NCI-H1417 (cell line): ENCODE measurements at places on chromosomes 4 and X.
A peak's percentile ranks its signal among the peaks of the same experiment; 100 is the strongest.

GRCh38 chrX:118355225-118355920 is 9.5 kb downstream of the WDR44 start:
- DNase-seq, result no peak

GRCh38 chrX:15418041-15418706 is 34.0 kb upstream of the VEGFD start:
- no peak for DNase-seq

DNA sequence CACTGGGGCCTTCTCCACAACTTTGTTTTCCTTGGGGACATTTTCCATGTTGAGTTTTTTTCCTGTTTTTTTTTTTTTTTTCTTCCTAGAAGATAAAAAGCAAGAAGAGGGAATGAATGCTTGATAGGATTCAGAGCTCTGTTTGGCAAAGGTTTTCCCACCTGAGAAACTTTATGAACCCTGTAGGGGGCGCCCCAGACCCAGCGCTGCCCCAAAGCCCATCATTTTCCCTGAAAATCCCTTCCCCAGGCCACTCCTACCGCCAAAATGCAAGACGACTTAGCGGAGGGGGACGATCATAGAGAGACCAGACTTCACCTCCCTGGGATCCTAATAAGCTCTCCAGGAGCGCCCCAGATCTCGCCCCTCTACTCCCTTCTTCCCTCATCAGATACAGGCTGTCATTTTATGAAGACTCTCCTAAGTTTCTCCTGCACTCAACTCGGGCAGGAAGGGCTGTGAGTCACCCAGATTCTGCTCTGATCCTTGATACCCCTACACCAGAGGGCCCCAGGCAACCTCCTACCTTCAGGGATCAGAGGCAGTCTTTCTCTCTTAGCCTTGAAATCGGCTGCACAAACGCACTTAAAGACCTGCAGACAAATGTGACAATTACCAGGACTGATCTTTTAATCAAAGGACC is 1.4 kb downstream of the BEX5 start:
- peak; percentile 46 for DNase-seq

GRCh38 chrX:135395064-135395463 is 26.7 kb upstream of the SMIM10L2A start:
- DNase-seq, result no peak

DNA sequence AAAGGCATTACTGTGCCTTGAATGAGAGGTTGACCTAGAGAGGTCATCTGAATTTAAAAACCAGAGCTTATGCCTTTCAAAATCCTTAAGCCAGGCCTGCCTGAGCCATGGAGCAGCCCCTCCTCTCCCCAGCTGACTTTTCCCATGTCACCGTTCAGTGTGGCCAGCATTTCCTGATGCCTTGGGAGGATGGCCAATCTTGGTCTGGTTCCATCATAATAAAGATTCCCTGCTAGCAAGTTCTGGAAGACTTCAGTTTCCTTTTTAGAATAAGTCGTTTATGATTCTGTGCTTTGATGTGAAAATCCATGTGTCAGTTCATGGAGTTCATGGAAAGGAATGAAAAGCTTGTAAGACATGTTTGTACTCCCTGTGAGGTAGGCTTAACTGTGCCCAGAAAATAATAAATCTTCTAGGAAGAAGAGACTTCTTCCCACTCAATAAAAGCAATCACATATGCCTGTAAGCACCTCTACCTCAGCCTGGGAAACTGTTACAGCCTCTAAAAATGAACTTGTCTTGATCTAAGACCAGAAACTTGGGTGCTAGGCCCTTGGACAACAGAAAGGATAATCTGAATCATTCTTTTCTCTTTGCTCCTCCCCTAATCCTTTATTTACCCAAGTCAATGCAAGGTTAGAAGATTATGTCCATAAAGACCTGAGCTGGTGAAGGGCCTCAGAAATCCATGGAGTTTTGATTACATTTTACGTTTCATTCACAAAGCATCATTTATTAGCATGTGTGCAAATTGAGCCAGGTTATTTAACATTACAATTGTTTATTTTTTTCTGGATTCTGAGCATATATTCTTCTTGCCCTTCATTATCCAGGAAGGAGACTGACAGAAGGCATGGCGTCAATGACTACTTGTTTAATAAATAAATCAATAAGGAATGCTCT is 84.0 kb upstream of the TBC1D9 start:
- DNase-seq, result no peak

DNA sequence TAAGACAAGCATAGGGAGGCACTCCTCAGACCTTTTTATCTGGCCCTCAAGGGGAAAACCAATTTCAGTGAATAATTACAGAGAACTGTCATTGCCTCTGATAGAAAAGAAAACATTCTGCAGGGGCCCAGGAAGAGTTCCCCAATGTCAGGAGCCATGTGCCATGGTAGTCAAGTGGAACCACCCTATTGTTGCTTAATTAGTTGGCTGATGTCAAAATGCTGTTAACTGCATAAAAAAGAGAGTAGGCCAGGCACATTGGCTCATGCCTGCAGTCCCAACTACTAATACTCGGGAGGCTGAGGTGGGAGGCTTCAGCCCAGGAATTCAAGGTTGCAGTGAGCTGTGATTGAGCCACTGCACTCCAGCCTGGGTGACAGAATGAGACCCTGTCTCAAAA is 28.6 kb upstream of the OGT start:
- no peak for DNase-seq

DNA sequence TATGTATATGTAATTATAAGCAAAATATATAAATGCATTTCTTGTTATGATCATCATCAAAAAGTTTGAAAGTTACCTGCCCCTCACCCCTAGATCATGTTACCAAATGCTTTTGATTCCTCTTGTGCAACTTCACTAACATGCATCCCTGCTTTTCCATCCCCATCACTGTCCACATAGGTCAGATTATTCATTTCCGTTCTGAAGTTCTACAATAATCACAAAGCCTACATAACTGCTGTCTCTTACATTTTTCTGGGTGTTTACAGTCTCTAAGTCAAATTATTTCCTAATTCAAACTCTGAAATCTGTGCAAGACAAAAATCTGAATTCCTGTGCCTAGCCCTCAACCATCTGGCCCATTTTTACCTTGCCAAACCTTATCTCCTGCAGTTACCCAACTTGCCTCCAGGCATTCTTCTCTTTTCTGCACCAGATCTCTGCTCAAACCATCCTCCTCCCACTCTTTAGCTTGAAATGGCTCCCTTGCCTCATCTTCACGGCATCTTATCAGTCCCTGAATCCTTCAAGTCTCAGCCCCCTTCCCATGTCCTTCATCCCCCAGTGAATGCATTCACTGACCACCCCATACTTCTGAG is 42.4 kb upstream of the SLC39A8 start:
- DNase-seq, result no peak

- peak; percentile 66 for DNase-seq
These were observed 672 bp downstream of the LONRF3 start for GRCh38 chrX:118974908-118975671.

DNA sequence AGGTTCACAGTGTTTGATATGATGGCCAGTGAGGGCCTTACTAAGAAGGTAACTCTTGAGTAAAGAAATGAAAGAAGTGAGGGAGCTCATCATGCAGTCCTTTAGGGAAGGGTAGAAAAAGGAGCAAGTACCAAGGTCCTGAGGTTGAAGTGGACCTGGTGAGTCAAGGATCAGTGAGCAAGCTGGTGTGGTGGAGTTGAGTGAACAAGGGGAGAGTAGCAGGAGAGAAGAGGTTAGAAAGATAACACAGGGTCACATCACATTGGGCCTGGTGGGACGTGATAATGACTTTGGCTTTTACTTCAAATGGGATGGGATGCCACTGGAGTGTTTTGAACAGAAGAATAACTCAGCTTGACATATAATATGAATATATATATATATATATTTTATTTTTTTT is 44.7 kb downstream of the OSTC start:
- DNase-seq, result no peak

DNA sequence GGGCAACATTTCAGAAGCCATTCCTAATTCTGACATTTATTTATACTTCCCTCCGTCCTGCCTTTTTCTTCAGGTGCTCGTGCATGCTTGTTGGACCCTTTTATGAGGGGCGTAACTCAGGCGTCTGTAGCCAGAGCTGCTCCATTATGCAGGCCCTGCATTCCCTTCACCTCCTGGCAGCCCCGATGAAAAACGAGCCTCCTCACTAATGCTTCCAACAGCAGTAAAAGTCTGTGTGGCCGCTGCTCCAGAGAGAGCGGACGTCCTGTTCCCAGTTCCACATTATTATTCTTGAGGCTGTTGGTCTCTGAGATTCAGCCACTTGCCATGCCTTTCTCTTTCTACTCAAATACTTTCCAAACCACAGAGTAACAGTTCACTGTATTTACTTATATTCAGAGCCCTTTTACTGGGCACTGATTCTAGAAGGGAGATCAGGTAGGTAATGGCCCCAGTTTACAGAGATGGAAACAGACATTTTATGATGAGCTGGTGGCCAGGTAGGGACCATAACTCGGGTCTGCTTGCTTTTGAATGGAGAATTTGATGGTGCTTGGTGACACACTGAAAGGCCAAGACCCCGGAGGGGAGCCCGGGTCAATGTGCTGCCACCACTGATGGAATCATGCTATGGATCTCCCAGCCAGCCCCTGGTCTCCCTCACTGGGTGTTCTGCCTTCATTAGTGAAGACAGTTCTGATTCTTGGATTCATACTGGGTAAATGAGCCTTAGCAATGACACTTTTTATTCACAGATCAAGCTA is 101.0 kb downstream of the GATB start:
- no peak for DNase-seq

GRCh38 chr4:42672359-42673081 is 15.6 kb upstream of the ATP8A1 start:
- DNase-seq, result no peak

DNA sequence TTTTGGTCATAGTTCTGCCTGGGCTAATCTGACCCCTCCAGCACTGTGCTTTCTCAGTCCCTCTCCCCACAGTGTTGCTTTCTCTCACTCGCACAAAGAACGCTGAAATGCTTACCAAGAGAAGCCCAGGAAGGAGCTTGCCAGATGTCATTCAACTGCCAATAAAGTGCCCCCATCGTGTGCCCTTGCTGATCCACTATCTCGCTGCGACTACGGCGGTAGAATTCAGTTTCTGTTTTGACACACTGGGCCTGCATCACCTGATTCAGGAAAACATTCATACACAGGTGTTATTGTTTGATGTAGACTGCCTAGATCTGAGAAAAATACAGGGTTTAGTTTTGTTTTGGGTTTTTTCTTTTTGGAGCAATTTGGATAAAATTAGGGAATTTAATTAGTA is 121.2 kb downstream of the MANBA start:
- no peak for DNase-seq

GRCh38 chr4:153970169-153970568 is 181.3 kb upstream of the SFRP2 start:
- DNase-seq, result no peak

DNA sequence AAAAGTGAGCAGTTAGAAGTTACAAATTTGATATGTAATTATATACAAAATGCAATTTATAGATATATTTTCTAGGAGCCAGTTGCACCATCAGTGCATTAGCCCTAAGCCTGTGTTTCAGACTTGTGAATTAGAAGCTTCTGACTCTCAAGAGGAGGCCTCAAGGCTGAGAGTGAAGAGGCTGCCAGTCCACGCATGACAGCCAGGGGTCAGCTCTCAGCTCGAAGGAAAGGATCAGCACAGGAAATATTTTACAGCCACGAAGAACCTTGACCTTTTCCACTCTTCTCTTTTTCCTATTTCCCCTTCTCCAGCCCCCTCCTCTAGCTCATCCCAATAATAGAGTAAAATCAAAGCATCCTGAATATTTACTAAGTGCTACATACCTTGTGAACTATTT is 642.4 kb downstream of the TRIML1 start:
- no peak for DNase-seq

- DNase-seq, result no peak
These were observed 241.1 kb downstream of the SPATA18 start for GRCh38 chr4:52292245-52292644.

DNA sequence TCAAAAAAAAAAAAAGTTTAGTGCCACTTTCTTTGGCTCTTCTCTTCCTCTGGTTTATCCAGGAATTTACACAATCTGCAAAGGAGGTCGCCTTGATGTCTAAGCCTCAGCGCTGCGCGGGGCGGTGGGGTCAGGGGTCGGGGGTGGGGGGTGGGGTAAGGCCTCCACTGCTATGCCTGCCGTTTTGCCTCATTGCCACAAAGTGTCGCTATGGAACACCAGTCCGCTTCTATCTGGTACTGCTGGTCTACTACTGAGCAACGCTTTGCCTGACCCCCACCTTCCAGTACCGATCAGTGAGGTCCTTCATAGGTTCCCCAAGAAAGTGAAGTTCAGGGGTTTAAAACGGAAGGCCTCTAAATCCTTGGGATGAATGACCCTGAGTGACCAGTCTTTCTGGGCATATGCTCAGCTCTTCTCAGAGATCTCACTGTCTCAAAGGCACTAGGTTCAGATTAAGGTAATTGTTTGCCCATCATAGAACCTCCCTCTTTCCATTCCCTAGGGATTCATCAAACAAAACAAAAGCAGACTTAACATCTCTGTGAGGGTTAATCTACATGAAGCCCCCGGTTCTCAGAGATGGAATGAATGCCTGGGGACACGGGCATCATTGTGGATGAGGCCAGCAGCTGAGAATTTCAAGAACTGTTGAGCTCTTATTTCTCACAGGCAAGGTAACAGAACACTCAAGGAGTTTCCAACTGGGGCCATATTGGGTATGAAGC is 16.9 kb upstream of the TSR2 start:
- no peak for DNase-seq

- no peak for DNase-seq
These were observed 649 bp upstream of the VBP1 start for GRCh38 chrX:155215443-155216178.

DNA sequence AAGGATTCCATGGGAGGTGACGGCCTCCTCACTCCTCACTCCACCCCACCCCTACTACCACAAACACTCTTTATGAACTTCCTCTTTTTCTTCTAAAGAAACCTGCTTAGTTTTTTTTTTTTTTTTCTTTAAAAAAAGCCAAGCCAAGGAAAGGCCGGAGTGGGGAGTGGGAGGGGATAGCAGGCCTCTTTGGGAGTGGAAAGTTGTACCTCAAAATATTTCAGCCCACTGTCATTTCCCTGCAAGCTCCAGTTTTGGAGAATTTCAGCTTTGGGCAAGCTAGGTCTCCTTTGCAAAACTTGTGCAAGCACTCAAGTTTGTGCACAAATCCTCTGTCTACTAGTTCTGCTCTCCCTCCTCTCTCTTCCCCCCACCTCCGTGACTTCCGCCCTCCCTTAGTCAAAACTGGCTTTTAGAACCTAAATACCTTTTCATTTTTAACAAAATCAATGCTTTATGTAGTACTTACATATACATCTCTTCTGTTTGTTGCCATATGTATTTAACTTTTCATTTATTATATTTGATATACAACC is 512 bp upstream of the ANTXR2 start:
- no peak for DNase-seq

- DNase-seq, result no peak
These were observed 1495.5 kb downstream of the PCDH18 start for GRCh38 chr4:136036744-136037143.
